ENCODE measurements at places on chromosomes 12 and 14.

DNA sequence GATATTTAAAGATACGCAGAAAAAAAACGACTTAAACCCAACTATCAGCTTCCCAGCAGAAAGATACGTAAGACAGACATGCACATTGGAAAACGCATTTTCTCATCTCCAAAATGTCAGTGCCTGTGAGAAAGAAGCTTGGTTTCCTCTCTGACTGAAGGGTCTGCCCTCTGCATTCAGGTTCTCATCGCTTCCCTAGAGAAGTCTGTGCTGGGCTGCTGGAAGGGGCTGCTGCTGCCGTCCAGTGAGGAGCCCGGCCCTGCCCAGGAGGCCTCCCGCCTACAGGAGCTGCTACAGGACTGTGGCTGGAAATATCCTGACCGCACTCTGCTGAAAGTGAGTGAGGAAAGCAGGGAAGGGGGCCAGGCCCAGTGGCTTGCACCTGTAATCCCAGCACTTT lies 4.7 kb upstream of the PFDN5 start:
- no peak for DNase-seq

- DNase-seq: no peak
These were observed 8.6 kb downstream of the SLC38A6 start for GRCh38 chr14:60989599-60989998.

- DNase-seq: no peak
These were observed 447.5 kb downstream of the ADAMTS20 start for GRCh38 chr12:43104494-43104893.

DNA sequence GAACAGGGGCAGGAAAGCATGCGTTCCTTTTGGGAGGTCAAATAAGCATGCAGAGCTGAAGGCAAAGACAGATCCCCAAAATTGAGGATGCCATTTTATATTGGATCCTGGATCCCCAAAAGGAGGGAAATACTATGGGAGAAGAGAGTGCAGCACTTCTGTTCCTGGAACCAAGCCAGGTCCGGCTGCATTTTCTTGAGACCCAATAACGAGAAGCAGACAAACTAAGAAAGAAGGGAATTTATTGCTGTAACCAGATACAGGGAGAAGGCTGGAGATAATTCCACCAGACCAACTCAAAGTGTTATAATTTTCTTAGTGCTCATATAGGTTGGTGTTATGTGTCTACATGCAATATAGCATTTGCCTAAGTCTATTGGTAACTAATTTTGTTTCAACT lies 60.8 kb downstream of the PDE6H start:
- no peak for DNase-seq

DNA sequence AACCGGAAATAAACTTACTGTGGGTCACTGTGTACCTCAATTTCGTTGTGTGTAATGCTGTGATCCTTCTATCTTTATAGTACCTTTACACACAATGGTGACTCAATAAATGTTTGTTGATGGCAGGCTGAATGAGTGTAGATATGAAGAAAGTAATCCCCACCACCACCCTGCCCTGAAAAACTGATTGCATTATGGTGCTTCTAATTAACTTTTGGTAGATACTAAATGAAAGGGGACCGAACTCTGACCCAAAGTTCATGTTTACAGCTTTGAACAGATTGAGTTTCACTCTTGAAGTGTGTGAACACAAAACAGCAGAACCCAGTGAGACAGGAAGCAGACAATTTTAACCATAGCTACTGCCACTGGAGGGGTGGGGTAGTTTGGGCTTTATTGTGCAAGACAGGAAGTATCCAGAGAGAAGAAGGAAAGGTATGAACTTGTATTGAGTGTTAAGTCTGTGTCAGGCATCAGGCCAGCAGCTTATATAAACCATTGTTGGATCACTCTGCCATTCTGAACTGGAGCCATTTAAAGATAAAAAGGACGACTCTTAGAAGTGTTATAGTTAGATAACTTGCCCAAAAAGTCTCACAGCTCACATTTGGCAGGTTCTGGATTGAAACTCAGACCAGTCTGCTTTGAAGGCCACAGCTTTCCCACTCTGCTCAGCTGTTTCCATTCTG lies 197.0 kb upstream of the AMIGO2 start:
- DNase-seq: peak; percentile 70
